COLO829 (cell line): ENCODE measurements at places on chromosomes 12 and 14.

DNA sequence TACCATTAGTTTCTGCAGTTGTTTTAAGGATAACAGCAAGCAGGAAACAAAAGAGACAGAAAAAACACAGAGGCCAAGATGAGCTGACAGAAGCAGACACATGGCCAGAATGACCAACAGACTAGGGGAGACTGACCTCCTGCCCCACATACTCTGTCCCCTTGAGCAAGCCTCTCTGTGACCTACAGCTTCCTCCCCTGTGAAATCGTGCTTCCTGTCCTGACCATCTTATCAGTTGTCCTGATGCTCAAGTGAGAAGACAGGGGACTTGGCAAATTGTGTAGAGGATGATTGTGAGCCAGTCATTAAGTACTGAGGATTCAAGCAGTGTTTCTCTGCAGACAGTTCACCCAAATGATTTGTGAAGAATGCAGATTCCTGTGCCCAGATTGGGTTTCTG is 229.0 kb downstream of the SLC41A2 start:
- DNase-seq = no peak

GRCh38 chr14:69049675-69050074 is 70.6 kb upstream of the ACTN1 start:
- no peak for DNase-seq

- no peak for DNase-seq
These were observed 72.0 kb upstream of the VRK1 start for GRCh38 chr14:96725232-96725631.

DNA sequence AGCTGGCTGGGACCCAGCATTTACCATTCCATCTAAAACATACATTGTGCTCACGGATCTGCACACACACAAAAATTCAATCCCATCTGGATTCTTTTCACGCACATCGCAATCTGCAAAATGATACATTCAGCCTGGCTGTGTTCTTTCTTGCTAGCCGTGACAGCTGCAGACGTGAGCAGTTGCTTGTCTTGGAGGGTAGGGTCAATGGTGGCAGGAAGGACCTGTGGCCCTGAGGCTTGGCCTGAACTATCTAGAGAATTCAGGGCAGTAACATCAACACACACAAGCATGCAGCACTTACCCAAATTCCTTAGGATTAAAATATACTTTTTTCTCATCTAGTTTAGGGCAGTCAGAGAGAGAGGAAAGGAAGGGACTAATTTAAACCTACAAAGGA is 72.0 kb downstream of the DICER1 start:
- DNase-seq = no peak

DNA sequence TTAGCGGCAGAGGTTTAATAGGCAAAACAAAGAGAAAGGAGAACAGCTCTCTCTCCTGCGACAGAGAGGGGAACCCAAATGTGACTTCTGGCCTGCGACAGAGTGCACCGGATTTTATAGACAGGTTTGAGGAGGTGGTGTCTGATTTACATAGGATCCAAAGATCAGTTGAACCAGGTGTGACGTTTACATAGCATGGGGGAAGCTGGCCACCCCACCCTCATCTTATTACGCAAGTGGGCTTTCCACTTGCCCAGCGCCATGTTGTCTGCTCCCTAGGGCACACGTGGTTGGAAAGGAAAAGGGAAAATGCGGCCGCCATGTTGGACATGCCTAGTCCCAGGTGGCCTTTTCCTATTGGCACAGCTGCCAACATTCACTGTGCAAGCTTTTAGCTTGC is 17.4 kb downstream of the BCL2L14 start:
- no peak for DNase-seq

- DNase-seq = no peak
These were observed 82.4 kb upstream of the OSBPL8 start for GRCh38 chr12:76641961-76642360.

GRCh38 chr12:96989916-96990315 is 82.9 kb downstream of the NEDD1 start:
- no peak for DNase-seq

DNA sequence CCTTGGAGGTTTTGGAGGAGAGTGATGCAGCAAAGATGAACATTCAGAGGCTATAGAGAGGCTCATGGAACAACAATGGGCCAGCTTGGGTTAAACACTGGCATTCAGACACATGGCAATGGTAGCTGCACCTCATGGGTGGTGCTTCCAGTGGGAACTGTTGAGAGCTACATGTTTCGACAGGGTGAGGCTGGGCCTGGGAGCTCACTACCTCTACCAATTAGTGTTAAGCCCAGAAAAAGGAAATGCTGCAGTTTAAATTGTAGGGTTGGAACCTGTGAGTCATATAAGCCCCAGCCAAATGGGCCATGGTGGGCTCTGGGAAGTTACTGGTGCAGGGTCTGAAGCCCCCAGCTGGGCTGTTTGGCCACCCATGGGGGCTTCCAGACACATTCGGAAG is 279.7 kb downstream of the ZFP36L1 start:
- DNase-seq = no peak

- DNase-seq = no peak
These were observed 909.1 kb downstream of the TRHDE start for GRCh38 chr12:73181244-73181643.

GRCh38 chr12:113276946-113277500 is 55.8 kb downstream of the TPCN1 start:
- no peak for DNase-seq

- DNase-seq = no peak
These were observed 60.1 kb upstream of the TUNAR start for GRCh38 chr14:95816539-95816938.

DNA sequence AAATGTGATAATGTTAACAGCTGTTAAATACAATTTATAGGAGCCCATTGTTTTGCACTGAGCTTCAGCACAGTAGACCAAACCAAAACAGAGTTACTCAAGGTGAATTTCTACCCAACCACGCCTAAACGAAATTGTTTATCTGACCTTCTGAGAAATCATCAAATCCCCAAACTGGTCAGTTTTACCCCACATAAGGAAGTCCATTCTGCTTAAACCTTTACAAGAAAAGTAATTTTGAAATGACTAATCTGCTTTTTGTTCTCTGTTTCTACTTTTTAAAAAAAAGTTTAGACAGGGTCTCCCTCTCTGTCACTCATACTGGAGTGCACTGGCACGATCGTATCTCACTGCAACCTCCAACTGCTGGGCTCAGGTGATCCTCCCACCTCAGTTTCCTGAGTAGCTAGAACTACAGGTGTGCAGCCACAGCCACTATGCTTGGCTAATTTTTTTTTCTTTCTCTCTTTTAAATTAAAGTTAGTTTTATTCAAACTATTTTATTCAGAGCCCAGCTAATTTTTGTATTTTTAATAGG is 1.4 kb upstream of the RNF10 start:
- DNase-seq = no peak

- DNase-seq = no peak
These were observed 121.7 kb downstream of the SLC38A1 start for GRCh38 chr12:46147144-46147543.

DNA sequence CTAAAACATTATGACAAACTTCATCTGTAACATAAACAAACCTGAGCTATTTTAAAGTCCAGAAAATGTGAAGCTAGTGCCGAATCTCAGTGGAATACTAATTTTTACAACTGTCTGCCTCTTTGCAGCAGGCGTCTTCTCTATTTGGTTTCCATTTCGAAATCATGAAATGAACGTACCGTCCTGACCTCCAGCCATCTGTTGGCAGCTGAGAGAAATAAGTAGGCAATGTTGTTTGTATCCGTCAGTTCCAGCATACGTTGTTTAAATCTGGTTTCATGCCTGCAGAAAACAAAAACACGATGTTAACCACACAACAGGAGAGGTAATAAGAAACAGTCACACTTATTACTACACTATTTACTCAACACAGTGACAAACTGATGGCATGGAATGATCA is 54.3 kb upstream of the KCNJ8 start:
- no peak for DNase-seq

DNA sequence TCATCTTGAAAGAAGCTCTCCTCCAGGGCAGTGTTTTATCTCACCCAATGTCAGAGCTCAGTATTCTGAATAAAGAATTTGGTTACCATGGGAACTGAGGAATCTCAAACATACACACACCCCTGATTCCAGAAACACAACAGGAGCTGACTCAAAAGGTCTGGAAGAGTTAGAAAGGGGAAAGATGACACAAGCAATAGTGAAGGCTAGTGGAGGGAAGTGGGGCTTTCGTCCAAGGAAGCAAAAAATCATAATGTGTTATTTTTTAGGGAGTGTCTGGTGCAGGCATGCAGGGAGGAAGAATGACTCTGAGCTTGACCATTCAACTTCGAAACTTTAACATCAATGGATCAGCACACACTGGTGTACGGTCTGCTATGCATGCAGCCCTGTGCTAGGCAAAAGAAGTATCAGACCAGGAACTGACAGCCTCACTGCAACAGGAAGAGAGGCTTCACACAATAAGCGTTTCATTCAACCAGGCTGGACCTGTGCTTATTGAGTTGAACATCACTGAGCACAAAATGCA is 20.3 kb downstream of the HEBP1 start:
- DNase-seq = peak; percentile 45

DNA sequence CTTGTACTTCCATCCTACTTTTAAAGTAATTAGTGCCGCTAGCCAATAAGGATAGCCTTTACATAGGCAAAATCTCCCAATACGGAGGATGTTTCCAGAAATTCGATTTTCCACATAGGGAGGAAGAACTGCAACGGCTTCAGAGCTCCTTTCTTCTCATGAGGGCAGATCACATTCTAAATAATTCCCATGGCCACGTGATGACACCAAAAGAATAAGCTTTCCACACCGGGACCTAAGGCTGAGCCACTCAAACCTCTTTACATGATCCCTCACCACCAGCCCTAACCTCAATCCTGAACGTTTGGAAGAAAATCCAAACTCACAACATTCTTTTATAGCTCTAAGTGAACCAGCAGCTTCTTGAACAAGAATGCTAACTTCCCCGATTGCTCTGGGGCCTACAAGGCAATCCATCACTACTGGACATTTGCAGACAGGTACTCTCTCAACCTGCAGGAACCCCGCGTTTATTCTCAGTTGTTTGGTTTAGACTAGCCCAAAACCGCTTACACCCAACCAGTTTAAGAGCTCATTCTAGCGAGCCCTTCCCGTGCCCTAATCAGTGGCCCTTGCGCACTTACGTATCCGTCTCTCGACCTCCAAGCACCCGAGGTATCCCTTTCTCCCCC is 884 bp downstream of the CAPRIN2 start:
- DNase-seq = no peak

DNA sequence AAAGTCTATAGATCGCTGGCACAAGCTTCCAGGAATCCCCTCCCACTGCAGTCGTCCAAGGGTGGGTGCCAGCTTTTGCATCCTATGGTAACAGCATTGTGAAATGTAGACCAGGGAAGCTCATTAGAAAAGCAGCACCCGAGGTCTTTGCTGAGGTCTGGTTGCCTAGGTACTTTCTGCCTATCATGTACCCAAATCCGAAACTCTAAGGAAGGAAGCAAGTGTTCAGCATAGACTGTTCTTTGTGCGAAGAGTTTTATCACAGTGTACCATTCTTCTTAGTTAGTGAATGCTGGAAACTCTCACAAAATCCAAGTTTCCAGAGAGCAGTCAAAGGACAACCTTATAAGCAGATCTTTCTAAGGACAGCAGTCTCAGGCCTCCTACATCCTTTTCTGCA is 1532.7 kb upstream of the TMEM132C start:
- DNase-seq = no peak

- DNase-seq = no peak
These were observed 628.2 kb downstream of the ETNK1 start for GRCh38 chr12:23253191-23253590.

DNA sequence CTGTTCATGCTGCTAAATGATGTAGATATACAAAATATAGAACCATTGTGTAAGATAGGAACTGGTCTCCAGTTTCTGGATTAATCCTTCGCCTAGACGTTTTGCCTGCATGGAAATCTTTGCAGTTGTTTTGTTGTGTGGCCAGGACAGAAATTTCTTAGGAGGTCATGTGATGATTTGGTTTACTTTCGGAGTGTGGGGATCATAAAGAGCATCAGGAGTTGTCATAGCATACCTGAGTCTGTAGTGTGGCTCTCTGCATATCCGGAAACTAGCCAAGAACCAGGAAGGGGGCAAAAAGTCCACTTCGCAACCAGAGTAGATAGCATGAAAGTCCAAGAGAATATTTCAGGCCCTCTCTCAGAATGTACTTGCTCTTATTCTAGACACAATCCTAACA is 3.1 kb downstream of the SAMD4A start:
- DNase-seq = no peak

- DNase-seq = no peak
These were observed 175.6 kb downstream of the GLT1D1 start for GRCh38 chr12:129028844-129029243.

DNA sequence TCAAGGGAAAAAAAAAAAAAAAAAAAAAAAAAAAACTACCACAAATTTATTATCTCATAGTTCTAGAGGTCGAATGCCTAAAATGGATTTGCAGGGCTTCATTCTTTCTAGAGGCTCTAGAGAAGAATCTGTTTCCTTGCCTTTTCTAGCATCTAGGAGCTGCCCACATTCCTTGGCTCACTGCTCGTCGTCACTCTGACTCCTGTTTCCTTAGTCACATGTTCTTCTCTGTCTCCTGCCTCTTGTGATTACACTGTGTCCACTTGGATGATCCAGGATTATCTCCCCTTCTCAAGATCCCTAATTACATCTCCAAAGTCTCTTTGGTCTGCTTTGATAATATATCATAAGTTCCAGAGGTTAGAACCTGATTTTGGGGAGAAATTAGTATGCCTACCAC is 88.7 kb downstream of the HECTD1 start:
- no peak for DNase-seq

- DNase-seq = no peak
These were observed 114.7 kb downstream of the NTF3 start for GRCh38 chr12:5546616-5547015.

- DNase-seq = no peak
These were observed 22.8 kb downstream of the DDX24 start for GRCh38 chr14:94058128-94058673.

DNA sequence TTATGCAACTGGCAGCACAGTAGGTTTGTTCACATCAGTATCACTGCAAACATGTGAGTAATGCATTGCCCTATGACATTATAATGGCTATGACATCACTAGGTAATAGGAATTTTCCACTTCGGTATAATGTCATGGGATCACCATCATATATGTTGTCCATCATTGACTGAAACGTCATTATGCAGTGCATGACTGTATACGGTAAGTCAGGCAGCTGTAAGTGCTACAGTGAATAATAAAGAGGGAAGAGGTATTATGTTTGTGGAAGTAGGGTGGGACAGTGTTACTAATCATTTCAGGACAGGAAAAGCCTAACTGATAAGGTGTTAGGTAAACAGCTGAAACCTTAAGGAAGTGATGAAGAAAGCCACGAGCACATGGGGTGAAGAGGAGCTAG is 68.1 kb downstream of the ANO4 start:
- DNase-seq = no peak

DNA sequence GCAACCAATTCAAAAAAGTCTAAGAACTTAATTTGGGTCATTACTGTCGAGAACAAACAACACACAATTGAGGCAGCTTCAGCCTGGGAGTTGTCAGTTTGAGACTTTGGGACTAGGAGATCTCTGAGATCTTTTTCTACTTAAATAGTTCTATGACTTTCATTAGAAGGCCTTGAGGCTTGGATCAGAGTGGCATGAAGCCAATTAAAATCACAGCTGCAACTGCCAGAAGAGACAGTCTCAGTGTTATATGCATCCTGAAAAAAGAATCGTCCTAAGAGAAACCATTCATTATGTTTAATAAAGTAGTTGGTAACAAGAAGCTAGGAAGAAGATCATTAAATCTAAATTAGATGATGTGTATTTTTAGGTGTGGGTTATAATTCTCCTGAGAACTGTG is 170.8 kb upstream of the RASSF8 start:
- no peak for DNase-seq

GRCh38 chr12:124490584-124491305 is 76.7 kb downstream of the NCOR2 start:
- no peak for DNase-seq

- DNase-seq = no peak
These were observed 29.7 kb downstream of the BDKRB1 start for GRCh38 chr14:96285667-96286066.
